ENCODE measurements at places on chromosomes 4 and X.

DNA sequence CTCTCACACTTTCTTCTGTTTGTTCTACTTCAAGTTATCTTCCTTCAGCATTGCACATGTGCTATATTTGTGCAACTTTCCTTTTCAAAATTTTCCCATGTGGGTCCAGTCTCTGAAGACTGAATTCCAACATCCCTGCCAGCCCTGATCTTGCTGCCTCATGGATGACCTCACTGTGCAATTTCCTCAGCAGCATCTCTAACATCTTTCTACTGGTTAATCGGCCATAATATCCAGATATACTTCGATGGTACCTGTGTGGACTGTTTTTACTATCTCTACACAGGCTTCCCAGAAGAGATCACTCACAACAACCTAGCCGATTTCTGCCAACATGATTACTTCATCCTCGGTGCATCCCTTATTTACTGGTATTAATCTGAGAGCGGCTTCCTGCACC, 41.5 kb downstream of the GPM6A start:
- DNase-seq: no peak

- no peak for DNase-seq
Measured at GRCh38 chrX:49075347-49075746, 1.5 kb upstream of the PRAF2 start.

DNA sequence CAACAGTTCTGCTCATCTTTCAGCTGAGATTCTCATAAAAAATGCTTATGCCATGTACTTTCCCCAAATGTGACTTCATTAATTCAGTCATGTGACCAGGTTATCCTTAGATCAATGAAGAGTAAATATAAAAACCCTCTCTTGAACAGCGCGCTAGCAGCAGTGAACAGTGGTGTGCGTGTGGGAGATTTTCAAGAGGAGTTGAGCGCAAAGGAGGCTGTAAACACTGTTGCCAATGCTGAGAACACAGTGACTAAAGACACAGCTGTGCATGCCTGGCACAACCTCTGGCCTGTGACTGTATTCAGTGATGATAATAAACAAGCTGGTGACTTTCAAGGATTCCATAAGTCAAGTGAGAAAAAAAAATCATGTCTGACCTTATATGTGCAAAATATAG, 25.1 kb downstream of the MSX1 start:
- DNase-seq: no peak

DNA sequence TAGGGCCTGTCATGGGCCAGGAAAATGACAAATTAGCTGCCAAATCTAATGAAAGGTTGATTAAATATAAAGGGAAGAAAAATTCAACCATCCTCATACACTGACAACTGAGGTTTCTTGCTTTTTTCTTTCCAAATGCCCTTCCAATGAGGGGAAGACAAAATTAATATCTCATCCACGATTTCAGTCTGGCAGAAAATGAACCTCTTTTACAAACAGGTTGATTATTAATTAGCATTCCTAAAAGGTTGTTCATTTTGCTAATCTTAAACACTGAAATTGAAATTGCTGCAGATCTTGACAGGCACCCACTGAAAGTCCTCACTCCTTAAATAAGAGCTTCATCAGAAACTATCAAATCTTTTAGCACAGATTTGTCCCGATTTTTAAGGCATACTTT, 45.5 kb downstream of the NPFFR2 start:
- DNase-seq: no peak

GRCh38 chr4:159273141-159273438, 170.2 kb downstream of the RAPGEF2 start:
- DNase-seq: no peak

DNA sequence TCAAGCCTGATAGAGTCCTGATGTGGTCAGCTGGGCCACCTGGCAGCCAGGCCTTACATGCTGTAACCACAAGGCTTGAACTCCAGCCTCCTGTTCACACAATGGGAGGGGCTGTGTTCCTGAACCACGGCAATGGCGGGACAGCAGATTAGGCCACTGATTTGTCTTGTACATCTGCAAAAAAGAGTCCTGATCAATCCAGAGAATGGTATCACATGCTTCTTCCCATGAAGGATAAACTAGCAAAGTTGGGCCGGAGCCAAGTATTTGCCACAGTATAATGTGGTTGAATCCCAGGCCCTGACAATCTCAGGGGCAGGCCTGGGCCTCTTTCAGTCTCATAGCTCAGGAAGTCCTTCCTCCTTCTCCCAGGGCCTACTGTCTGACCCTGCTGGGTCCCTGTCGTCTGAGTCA, 2182.5 kb upstream of the AGA start:
- no peak for DNase-seq

DNA sequence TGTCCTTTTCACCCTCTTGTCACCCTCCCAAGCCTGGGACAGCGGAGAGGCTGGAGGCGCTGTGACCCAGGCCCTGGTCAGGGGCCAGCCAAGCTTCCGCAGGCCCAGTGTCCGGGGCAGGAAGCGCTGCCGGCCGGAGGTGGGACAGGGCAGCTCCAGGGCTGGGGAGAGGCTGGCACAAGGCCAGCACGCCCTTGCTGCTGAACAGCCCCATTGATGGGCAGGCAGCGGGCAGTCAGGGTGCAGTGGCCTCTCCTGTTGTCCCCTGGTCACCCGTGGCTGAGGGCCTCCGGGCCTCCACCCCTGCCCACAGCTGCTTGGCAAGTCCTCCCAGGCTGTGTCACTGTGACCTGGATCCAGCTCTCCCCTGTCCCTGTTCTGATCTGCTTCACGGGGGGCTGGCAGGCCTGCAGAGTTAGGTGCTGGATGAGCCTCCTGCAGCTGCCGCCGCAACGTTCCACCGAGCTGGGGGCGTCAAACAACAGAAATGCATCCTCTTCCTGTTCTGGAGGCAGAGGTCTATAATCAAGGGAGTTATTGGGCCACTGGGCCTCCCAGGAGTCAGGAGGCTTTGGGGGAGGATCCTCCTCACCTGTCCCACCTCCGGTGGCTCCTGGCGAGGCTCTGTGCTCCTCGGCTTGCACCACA, 107.9 kb downstream of the PSAPL1 start:
- DNase-seq: no peak

DNA sequence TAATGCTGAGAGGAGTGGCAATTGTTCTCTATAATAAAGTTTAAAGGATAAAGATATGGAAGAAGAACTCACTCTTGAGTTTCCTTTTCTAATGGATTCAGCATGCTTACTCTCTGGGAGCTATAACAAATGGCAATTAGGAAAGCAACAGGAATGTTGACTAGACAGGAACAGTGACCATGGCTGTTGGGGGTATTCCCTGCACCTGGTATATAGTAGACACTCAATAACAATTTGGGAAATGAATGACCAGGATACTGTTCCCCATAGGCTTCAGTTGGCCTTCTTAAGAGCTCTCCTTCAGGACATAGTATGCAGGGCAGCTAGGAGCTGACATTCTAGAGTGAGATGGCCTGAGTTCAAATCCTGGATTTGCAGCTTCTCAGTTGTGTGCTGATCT, 1.8 kb downstream of the LIMCH1 start:
- DNase-seq: no peak

DNA sequence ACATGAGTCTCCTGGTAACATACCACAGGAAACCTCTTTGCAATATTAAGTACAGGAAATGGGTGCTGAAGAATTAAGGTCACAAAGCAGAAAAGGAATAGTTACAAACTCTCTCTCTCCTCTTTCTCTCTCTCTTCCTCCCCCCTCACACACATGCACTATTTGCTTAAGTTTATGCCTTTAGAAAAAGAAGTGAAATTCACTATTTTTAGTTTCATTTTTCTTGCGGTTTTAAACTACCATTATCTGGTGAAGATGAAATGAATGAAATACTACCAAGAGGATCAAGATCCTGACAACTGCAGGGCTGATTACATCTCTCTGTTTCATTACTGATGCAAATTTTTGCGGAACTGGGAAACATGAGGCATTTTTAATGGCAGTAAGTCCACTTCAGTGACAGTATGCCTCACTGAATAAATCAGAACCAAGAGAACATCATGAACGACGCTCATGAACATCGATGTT, 64.3 kb upstream of the FTHL17 start:
- no peak for DNase-seq

- DNase-seq: no peak
Measured at GRCh38 chr4:33064238-33064637, 2344.1 kb downstream of the PCDH7 start.
